ENCODE measurements at places on chromosomes 2 and 18. TPM values are rescaled to one million over a fixed set of nuclear protein-coding genes. Genes with fewer than 3 reads are reported as not detected.

DNA sequence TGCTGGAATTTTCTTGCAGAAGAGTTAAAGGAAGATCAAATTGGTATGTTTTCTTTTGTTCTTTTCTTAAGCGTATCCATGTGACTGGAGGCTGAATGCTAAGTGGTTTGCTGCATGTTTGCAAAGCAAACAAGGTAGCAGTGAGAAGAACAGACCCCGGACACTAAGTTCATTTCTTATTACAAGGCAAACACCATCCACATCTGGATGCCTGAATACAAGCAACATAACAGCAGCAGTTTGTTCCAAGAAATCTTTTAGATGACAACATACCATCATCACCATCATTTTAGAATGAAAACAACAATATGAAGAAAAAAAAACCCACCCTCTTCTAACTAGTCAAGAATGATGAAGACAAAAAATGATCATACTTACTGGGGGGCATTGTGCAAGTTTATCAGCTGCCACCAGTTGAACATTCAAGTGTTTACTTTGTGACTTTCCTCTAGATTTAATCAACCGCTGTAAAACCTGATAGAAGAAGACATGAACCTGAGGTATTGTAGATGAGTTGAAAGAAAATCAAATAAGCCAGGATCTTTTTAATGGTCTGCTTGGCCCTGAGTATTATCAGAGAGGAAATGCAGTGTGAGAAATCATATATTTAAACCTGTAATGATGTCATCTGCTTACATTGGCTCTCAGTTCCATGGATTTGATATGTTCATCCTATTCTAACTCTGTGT lies 25.0 kb upstream of the ARL5A start:
- peaks cover 13% of the 10 kb centered on the region for H3K4me1 ChIP-seq
- no peaks in the 10 kb centered on the region for H3K36me3 ChIP-seq
- H3K27ac ChIP-seq = no peak overlapping the region
- no peak overlapping the region for H3K4me3 ChIP-seq

DNA sequence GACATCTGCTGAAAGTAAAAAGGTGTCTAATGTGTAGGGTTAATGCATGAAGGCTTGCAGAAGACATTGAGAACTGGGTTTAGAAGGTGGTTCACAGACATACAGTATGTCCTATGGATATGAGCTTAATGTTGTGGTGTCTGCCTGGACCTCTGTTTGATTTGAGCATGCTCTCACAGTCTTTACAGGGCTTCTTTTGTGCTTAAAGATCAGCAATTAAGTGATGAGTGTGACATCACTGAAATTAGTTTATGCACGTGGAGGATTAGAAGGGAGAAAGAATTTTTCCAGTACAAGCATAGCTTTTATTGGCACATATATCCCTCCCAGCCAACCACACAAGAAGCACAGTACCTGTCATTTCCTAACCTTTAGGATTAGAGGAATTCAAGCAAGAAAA lies 367.5 kb upstream of the RAB12 start:
- no peaks in the 10 kb centered on the region for H3K27me3 ChIP-seq
- DNase-seq = no peak
- H3K27ac ChIP-seq = no peak overlapping the region
- peaks cover 27% of the 10 kb centered on the region for H3K36me3 ChIP-seq
- H3K4me1 ChIP-seq = peaks cover 3% of the 10 kb centered on the region

Gene SCN7A
- 0.29 TPM for total RNA-seq

DNA sequence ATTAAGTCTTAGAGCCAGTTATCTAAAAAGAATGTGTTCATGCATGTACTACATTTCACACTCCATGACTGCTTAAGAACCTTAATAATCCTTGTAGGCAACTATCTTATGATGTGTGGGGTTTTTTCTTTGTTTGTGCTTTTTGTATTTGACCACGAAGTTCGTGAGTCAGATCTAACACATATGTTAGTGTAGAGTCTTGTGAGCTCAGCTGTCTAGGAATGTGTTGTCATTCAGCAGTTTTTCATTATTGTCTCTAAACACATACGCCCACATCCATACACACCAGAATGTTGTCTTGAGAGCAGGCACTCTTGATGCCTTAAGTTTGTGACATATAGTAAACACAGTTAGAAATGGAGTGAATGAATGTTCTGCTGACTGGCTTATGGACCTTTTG lies 38.4 kb downstream of the CAB39 start:
- no peak for DNase-seq
- H3K4me3 ChIP-seq = peak overlapping the region; percentile 34
- no peaks in the 10 kb centered on the region for H3K27me3 ChIP-seq
- H3K4me1 ChIP-seq = no peaks in the 10 kb centered on the region
- H3K36me3 ChIP-seq = peaks cover 5% of the 10 kb centered on the region
- no peak overlapping the region for H3K27ac ChIP-seq

DNA sequence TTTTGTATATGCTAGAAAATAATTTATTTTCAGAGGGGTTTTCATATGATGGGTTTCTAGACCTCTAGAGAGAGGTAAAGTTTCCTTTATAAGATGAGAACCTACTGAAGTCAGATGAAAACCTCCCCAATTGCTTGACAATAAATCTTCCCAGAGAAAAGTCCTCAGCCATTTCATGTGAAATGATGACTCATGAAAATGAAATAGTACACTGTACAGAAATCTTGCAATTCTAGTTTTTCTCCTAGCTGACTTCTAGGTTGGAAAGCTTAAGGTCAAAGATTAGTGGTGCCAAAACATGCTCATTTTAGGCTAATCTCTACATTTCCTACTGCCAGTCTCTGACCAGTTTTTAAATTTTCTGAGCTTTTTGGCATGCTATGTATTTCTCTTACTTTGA lies 826.5 kb upstream of the FSHR start:
- H3K36me3 ChIP-seq = no peaks in the 10 kb centered on the region
- H3K27me3 ChIP-seq = no peaks in the 10 kb centered on the region
- no peak for DNase-seq
- H3K4me3 ChIP-seq = no peak overlapping the region
- H3K4me1 ChIP-seq = peaks cover 3% of the 10 kb centered on the region

DNA sequence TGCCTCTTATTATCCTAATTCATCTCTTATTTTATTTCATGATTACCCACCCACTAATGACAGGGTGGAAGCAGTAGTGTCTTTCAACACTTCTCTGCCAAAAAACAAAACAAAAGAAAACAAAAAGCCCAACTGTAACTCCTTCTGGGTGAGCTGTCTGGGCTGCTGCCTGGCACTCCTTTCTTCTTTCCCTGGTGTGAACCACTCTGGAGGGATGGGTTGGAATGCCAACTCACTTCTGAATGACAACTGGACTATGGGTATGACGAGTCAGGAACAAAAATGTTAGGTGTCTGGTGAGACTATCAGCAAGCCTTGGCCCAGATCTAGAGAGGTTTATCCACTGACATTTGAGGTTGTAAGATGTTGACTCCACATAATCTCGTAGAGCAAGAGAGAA lies 88.3 kb upstream of the ITGB6 start:
- H3K27ac ChIP-seq = no peak overlapping the region
- H3K27me3 ChIP-seq = no peaks in the 10 kb centered on the region
- H3K4me3 ChIP-seq = no peak overlapping the region

Gene COLEC11
- total RNA-seq = 1.0 TPM

DNA sequence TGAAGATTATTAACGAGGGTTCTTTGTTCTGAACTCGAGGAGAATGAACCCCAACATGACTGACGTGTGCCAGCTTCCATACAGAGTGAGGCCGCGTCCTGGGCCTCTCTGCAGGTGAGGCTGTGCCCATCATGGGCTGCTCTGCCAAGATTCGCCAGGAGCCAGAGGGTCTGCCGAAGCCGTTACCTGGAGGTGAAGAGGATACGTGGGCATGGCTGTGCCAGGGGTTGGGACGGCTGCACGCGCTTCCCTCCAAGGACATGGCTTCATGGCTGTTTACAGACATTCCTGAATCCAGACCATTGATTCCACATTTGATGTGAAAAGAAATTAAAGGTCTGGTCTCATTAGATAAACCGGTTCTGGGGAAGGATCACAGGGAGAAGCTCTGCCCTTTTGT lies 211.4 kb upstream of the SALL3 start:
- H3K36me3 ChIP-seq = no peaks in the 10 kb centered on the region
- no peaks in the 10 kb centered on the region for H3K4me1 ChIP-seq
- no peaks in the 10 kb centered on the region for H3K27me3 ChIP-seq
- H3K27ac ChIP-seq = no peak overlapping the region
- H3K4me3 ChIP-seq = no peak overlapping the region
- no peak for DNase-seq

DNA sequence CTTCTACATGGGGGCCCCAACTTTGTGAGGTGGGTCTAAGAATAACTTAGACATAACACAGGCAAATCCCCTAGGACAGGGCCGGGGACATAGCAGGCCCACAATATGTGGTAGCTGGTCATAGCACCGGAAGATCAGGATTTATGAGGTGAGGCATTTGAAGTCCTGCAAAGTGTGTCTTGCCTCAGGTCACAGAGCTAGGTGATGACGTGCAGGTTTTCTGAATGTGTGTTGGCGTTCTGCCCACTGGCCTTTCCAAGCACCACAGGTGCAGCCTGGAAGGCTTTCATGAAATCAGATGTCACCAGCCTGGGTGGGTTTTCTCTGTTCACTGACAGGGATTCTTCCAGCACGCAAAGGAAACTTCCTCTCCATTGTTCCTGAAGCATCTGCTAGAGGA lies 119.1 kb downstream of the LRATD1 start:
- H3K36me3 ChIP-seq = no peaks in the 10 kb centered on the region
- no peaks in the 10 kb centered on the region for H3K27me3 ChIP-seq
- no peak overlapping the region for H3K4me3 ChIP-seq
- no peak for DNase-seq
- no peak overlapping the region for H3K27ac ChIP-seq

- H3K27ac ChIP-seq = peak overlapping the region; percentile 48
- DNase-seq = peak; percentile 85
- no peaks in the 10 kb centered on the region for H3K4me1 ChIP-seq
- H3K36me3 ChIP-seq = peaks cover 9% of the 10 kb centered on the region
- peaks cover 27% of the 10 kb centered on the region for H3K27me3 ChIP-seq
Measured at GRCh38 chr2:120253021-120253882, 600 bp downstream of the RALB start.

- no peaks in the 10 kb centered on the region for H3K27me3 ChIP-seq
- no peak overlapping the region for H3K27ac ChIP-seq
- no peaks in the 10 kb centered on the region for H3K36me3 ChIP-seq
- no peak overlapping the region for H3K4me3 ChIP-seq
Measured at GRCh38 chr18:3411854-3412268, 38.1 kb upstream of the TGIF1 start.

DNA sequence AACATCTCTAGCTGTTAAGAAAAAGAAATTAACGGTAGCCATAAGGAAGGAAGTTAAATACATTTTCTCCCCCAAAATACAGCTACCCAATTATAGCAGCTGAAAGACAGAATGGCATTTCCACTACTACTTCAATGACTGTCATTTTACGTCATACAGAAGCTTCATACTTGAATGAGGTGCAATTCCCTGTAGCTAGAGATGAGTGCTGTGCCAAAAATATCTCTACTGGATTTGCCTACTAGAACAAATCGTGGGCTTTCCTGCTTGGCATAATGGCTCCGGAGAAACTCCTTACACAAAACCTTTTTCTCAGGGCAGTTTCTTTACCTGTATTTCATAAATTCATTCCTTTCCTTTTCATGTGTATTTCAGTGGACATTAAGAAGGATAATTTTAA lies 36.3 kb upstream of the NRXN1 start:
- no peaks in the 10 kb centered on the region for H3K4me1 ChIP-seq
- no peak overlapping the region for H3K27ac ChIP-seq
- no peaks in the 10 kb centered on the region for H3K36me3 ChIP-seq

DNA sequence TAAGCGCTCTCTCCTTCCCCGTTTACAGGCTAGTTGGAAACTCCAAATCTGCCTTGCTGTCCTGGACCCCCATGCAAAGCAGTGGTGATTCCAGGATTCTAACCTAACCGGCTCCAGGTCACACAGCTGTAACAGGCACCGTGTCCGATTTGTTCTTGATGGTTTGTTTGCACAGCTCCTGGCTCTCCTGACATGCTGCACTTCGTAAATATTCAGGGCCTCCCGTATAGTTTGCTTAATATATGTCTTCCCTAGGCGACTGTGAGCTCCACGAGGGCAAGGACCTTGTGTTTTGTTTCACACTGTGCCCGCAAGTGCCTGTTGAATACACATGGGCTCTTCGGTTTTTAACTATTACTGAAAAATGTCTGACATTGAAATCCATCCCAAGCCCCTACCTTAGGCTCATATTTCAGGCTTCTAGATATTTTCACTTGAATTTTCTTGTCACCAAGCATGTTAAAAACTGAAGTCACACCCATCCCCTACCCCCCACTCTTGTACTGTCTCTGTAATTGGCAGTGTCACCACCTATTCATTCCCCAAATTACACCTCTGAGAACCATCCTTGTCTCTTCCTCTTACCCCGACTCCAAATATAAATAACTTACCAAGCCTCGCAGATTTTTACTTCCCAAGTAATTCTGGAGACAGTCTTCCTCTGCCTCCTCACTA lies 1.0 kb upstream of the PUM2 start:
- H3K4me1 ChIP-seq = peaks cover 11% of the 10 kb centered on the region
- peaks cover 4% of the 10 kb centered on the region for H3K36me3 ChIP-seq
- H3K27me3 ChIP-seq = no peaks in the 10 kb centered on the region
- H3K4me3 ChIP-seq = peak overlapping the region; percentile 96

GRCh38 chr18:2424420-2424819 lies 146.9 kb downstream of the METTL4 start:
- H3K4me3 ChIP-seq = no peak overlapping the region
- DNase-seq = no peak

DNA sequence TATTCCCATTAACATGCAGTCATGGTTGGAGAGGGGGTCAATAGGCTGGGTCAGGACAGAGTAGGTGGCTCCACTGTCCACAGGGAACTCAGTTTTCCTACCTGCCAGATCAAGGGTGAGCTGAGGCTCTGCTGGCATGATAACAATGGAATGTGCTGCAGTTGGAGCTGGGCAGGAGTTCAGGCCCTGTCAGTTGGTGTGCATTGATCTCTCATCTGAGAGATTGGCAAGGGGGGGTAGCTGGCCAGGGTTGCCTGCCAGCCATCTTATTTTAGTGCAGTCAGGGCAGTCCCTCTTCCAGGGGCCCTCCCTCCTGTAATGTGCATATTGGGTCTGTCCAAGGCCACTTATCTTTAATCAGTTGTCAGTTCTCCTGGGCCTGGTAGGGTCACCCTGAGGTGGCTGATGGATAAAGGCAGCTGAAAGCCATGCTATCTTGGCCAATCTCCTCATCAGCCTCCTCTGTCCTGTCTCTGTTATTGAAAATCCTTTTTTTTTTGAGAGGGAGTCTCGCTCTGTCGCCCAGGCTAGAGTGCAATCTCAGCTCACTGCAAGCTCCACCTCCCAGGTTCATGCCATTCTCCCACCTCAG lies 38.1 kb upstream of the CCBE1 start:
- peaks cover 56% of the 10 kb centered on the region for H3K27me3 ChIP-seq
- H3K27ac ChIP-seq = no peak overlapping the region
- H3K4me3 ChIP-seq = no peak overlapping the region
- no peaks in the 10 kb centered on the region for H3K36me3 ChIP-seq

- H3K27me3 ChIP-seq = no peaks in the 10 kb centered on the region
- peak overlapping the region; percentile 96 for H3K27ac ChIP-seq
- no peaks in the 10 kb centered on the region for H3K36me3 ChIP-seq
- peaks cover 3% of the 10 kb centered on the region for H3K4me1 ChIP-seq
- no peak overlapping the region for H3K4me3 ChIP-seq
Measured at GRCh38 chr2:217836901-217837491, 165.8 kb downstream of the TNS1 start.
